Dermis lymphatic vessel endothelial cell (primary cell): ENCODE measurements at places on chromosomes 6 and 20. TPM values are rescaled to one million over a fixed set of nuclear protein-coding genes. Genes with fewer than 3 reads are reported as not detected.

ANKEF1 gene
- total RNA-seq = 0.43 and 1.2 TPM in 2 replicates

ITPR3 gene
- total RNA-seq = 7.4 and 18.3 TPM in 2 replicates

JPH2 gene
- 0.22 TPM in 1 of 2 replicates, not detected in the other for total RNA-seq

APCDD1L gene
- 0.11 TPM in 1 of 2 replicates, not detected in the other for total RNA-seq
